ENCODE measurements at places on chromosomes 16 and 17.

GRCh38 chr16:65619606-65620005 lies 497.7 kb upstream of the CDH11 start:
- DNase-seq: no peak

GRCh38 chr17:28473542-28473941 lies at the start of gene SLC13A2:
Gene SLC13A2, plus strand, starts transcription at chr17:28473644. Its CDS starts 69 bp downstream, at chr17:28473713.
- no peak for DNase-seq

GRCh38 chr17:48612456-48612853 lies 1.6 kb upstream of the HOXB7 start:
- no peak for DNase-seq

DNA sequence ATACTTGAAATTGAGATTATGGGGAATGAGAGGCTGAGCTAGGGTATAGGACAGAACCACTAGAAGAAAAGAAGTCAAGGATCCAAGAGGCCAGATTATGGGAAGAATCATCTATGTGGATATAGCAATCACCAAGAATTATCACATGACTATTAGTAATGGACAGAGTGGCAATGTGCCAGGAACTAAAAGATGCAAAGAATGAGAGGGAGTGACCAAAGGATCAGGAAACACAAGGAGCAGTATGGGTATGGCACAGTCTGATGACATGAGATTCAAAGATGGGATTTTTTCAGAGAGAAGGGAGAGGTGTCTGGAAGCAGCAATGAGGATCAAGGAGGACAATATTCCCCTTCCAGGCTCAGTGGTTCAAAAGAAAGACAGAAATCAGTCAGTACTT lies 212.2 kb downstream of the AATF start:
- no peak for DNase-seq

GRCh38 chr17:13699261-13699660 lies 97.5 kb upstream of the HS3ST3A1 start:
- no peak for DNase-seq

DNA sequence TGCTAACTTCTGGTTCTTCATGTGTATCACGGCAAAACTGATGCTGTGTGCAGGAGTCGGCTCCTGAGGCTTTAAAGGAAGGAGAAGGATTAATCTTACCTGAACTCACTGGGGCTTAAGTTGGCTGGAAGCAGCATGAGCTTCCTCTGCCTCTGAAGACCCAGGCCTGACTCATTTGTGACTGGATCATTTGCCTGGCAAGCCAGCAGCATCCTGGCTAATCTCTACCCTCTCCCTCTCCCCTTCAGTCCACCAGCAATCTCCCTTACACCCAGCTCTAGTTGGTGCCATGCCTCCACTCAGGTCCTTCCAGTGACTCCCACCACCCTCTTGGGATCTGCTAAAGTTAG lies 150.3 kb downstream of the IRX3 start:
- no peak for DNase-seq

DNA sequence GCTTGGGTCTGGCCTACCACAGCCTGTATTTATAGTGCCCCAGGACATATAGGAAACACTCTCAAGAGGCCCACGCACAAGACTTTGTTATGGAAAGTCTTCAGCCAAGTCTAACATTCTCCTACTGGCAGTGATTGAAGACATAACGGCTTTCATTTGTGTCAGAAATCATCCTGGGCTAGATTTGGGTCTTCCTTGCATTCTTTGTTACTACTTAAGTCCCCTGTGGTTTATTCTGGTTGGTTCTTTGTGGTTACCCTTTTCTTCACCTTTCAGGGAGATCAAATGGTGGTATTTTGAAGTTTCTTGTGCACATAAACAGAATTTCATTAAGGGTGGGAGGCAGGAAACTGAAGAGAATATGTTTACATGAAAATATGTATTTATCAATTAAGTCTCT lies 37.7 kb downstream of the REXO5 start:
- no peak for DNase-seq

DNA sequence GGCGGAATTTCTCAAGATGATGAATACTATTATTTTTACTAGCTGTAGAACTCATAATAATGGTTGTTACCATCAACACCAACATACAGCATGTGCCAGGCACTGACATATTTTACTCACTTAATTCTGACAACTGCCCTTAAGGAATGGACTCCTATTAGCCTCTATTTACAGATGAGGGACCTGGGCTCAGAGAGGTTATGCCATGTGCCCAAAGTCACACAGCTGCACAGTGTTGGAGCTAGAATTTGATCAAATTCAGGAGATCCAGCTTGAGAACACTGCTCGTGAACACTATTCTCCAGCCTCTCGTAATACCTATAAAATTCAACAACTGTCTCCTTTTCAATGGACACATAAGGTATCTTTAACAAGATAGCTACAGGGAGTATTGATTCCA lies 97.2 kb downstream of the XYLT1 start:
- no peak for DNase-seq

Measured in substantia nigra (tissue), 51 donors.